ENCODE measurements at places on chromosomes 1 and 21.

GRCh38 chr1:36737767-36738166, 255.1 kb upstream of the CSF3R start:
- no peak for DNase-seq

DNA sequence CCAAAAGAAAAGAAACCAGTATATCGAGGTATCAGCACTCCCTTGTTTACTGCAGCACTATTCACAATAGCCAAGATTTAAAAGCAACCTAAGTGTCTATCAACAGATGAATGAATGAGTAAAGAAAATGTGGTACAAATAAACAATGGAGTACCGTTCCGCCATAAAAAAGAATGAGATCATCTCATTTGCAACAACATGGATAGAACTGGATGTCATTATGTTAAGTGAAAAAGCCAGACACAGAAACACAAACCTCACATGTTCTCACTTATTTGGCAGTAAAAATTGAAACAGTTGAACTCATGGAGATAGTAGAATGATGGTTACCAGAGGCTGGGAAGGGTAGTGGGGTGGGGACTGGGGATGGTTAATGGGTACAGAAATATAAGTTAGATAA, 4.3 kb upstream of the GNG5 start:
- no peak for DNase-seq

DNA sequence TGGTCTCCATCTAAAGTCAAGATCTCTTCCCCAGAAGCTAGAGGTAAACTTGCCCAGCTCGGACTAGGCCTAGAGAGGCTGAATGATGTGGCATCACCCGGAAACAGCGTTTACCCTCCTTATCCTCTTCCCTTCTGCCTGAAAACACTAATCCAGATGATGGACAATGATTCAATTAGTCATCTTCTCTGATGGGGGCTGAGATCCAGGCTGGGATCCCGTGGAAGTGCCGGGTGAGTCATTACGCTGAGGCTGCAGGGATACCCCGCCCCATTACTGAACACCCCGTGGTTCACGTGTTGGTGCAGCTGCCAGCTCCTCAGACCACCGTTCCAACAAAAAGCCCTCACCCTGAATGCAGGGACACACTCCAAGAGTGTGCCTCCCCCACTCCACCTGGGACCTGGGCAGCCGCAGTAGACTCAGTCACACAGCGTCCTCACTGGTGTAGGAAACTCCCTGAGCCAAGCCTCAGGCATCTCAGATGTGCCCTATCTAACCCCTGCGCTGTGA, 2.0 kb downstream of the S100A6 start:
- DNase-seq = peak; percentile 88

GRCh38 chr21:32330784-32331311, 32.2 kb downstream of the MRAP start:
- DNase-seq = peak; percentile 24

DNA sequence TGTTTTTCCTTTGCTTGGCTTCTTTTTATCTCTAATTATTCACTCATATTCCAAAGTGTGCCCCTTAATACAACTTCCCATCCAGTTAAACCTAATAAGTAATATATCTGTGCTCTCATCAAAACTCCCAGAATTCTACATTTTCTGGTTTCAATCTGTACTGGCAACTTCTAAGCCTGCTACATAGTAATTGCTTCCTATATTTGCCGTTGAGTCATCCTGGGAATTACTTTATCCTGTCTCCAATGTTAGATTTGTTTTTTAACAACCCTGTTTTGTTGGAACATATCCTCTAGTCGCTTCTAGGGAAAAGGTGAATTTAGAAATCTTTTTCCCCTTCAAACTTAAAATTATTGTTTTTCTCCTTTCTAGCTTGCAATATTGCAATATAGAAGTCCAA, 620.5 kb upstream of the PKN2 start:
- DNase-seq = no peak

GRCh38 chr1:163450986-163451385, 129.2 kb downstream of the NUF2 start:
- no peak for DNase-seq

DNA sequence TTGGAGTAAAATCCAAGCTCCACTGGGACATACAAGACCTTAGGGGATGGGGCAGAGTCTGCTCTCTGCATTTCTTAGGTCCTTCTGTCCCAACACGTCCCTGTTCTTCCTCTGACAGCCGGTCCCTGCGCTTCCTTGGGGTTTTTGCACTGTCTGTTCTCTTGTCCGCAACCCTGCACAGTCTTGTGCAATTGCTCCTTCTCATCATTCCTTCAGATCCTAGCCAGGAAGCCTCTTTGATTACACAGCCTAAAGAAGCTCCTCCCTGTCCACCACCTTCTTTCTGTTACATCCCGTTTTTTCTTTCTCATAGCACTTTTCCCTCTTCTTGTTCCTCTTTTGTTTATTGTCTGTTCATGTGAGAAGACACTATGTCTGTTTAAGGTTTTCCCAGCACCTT, 19.9 kb downstream of the ACOT11 start:
- DNase-seq = no peak

GRCh38 chr1:189206617-189207016, 1271.0 kb downstream of the BRINP3 start:
- no peak for DNase-seq

DNA sequence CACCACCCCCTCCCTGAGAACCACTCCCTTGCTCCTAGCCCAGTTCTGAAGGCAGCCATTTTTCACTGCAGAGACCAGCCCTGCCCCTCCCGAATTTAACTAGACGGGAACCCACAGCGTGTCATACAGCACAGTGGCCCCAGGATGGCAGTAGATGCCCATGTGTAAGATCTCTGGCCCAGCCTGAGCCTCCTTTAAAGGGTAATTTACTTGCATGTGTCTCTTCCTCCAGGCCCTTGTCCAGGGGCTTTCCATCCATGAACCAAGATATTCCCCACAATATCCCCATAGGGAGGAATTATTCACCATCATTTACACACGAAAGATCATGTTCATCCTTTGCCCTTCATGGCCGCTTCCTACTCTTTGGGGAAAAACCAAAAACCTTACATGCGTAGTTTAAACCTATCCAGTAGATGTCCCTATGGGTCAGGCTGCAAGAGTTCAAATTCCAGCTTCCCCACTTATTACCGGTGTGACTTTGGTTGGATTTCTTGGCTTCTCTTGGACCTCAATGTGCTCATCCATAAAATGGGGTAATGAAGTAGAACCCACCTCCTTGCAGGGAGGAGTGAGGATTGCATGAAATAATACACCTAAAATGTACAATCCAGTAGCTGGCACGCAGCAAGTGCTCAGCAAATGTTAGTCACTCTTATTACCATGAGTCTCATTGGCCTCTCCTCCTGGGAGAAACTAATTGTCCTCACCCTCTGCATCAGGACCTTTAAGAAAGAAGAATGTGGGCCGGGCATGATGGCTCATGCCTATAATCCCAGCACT, 4.0 kb upstream of the LACTBL1 start:
- no peak for DNase-seq

DNA sequence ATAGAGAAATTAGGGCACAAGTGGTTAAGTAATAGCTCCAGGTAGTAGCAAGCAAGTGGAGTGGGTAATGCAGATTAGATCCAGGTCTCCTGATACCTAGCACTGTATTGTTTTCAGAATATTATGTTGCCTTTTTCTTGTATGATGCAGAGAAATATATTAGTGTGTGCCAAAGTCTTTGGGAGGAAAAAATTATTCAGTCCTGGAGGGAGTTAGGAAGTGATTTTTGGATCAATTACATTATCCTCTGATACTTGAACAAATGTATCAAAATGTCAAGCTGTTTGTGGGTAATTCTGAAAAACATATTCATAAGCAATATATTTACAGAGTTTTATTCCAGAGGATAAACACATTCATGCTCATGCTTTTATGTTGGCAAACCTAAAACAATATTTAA, 28.8 kb downstream of the TSEN15 start:
- DNase-seq = no peak

DNA sequence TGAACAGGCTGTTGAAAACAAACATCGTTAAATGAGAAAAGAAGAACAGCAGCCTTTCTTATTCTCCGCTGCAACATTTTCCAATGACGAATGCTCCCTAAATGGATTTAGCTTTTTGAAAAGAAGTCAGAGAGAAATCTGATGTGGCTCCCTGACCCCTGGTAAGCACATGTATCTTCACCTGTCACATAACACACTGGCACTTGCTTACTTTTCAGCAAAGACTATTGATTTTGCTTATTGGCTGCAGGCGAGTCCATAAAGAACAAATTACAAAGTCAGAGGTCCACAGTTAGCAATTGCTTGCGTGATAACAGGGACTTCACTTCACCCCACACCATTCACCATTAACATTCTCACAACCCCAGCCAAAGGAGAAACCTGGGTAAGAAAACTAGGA, 362.8 kb downstream of the GPATCH2 start:
- DNase-seq = no peak

GRCh38 chr1:54952950-54953718, 27.3 kb upstream of the TMEM61 start:
- no peak for DNase-seq

DNA sequence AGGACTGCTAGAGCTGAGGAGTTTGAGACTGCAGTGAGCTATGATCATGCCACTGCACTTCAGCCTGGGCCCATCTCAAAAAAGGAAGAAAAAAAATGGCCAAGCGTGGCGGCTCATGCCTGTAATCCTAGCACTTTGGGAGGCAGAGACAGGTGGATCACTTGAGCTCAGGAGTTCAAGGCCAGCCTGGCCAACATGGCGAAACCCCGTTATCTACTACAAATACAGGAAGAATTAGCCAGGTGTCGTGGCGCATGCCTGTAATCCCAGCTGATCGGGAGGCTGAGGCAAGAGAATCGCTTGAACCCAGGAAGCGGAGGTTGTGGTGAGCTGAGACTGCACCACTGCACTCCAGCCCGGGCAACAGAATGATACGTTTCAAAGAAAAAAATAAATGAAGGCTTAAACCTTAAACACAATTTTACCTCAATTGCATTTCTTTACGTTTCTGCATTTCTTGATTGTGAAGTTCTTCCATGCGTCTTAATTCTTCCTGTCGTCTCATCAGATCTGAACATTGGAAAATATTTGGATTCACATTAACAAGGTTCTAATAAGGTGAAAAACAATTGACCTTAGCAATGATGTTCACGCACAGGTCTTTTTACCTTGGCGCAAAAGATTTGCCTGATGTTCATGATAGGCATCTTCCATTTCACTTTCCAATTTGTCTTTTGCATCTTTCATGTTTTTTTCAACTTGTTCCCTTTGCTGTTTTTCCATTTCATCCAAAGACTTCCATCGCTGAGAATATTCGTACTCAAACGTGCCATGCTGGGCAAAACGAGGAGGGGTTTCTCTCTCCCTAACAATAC, 4.2 kb downstream of the SFPQ start:
- DNase-seq = no peak

- no peak for DNase-seq
These were observed 456 bp upstream of the SMYD2 start for GRCh38 chr1:214280386-214281020.

DNA sequence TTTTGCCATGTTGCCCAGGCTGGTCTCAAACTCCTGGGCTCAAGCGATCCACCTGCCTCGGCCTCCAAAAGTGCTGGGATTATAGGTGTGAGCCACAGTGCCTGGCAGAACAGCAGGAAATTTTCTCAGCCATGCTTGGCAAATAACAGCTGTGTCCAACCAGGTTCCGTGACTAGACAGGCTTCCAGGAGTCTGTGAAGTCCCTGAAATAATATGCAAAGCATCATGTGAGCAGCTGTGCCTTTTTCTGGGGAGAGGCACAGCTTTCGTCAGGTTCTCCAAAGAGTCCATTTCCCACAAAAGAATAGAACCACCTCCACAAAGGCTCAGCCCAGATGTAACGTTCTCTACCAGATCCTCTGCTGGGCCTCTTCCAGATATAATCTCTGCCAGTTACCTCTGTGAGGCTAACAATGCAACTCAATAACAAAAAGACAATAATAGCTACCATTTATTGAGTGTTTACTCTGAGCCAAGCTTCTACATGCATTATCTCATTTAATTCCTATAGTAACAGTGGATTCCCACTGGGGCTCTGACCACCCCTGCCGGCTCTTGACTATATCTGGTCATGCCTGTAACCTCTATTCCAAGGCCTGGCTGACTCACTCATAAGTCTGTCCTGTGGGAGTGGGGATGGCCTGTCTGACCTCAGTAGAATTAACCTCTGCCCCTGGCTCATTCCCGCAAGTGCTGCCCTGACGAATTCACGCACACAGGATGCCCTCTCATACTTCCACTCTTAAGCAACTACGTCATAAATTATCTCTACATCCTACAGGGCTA, 4.0 kb upstream of the NKAIN1 start:
- DNase-seq = no peak

GRCh38 chr1:109160071-109160840, 46.3 kb downstream of the ELAPOR1 start:
- no peak for DNase-seq

GRCh38 chr1:95659588-95659987, 425.6 kb downstream of the RWDD3 start:
- DNase-seq = no peak

DNA sequence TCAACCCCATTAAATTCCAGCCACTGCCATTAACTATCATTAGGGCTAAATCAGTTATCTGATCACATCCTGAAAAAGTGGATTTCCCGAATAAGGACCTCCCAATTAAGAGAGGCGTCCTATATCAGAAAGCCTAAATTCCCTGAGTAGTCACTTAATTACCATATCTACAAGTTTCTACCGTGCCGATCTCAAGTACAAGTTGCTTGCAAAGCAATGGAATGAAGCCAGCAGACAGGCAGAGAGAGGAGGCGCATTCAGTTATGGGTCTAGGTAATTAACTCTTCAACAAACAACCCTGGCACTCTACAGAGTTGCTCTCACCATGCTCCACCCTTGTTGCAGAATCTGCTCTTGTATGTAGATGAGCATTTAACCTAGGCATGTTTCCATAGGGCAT, 494.6 kb upstream of the RUNX1 start:
- no peak for DNase-seq

GRCh38 chr1:234598974-234599616, 10.9 kb downstream of the IRF2BP2 start:
- peak; percentile 77 for DNase-seq

- DNase-seq = no peak
These were observed 230.3 kb upstream of the USP24 start for GRCh38 chr1:55445416-55445815.

DNA sequence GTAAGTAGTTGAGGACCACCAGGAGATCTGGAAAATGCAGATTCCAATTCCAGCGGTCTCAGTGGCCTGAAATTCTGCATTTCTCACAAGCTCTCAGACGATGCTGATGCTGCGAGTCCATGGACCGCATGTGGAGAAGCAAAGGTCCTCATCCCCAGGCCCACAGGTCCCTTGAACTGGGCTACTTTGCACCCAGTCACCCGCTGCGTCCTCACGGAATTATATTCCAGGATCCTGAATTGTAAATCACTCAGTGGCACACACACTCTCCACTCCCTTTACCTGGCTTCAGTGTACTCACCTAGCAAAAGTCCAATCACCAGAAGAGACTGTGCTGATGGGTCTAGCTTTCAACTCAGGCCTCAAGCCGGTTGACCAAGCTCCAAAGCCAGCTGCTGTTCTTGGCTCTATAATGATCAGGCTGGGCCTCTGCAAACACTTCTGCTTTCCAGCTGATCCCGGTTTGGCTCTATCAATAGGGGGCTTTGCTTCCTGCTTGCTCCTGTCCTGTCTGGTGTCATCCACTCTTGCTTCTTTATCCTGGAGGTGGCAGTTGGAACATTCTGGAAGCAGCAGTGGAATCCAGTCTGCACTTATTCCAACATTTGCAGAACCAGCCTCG, 904 bp upstream of the RPL22 start:
- no peak for DNase-seq
